DND-41 (cell line): ENCODE measurements at places on chromosomes 12 and 14.
A peak's percentile ranks its signal among the peaks of the same experiment; 100 is the strongest.

DNA sequence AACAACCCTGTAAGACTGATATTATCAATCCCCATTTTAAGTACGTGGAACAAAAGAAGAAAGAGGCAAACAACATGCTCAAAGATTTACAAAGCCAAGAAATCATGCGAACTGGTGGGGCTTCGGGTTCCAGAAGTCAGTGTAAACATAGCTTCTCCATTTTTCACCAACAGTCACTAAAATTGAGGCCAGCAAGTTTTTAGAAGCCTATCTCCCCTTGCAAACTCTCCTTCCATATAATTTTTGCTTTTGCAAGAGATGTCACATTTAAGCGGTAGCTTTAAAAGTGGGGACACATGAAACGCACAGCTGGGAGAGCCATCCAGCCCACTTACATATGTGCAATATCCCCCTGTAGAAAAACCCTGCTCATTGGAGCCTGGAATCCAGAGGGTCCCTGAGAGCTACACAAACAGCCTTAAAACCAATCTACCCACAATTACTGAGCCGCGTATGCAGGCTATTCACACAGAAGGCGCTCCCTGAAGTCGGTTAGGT is 797 bp downstream of the SLC11A2 start:
- DNase-seq: no peak

DNA sequence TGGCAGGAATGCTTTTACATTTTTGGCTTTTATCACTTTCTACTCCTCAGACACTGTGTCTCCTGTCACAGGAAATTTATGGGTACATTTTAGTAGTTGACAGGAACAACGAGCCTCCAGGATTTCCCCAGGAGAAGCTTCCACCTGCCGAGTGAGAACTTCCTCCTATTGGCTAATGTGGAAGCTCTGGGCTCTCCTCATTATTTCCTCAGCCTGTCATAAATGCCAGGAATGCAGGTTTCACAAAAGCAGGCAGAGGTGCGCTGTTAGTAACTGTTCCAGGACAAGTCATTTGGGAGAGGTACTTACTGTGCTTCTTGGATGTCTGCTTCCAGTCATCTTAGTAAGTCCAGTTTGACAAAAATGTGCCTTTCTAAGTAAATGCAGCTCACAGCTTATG is 19.1 kb upstream of the DCP1B start:
- DNase-seq: no peak

DNA sequence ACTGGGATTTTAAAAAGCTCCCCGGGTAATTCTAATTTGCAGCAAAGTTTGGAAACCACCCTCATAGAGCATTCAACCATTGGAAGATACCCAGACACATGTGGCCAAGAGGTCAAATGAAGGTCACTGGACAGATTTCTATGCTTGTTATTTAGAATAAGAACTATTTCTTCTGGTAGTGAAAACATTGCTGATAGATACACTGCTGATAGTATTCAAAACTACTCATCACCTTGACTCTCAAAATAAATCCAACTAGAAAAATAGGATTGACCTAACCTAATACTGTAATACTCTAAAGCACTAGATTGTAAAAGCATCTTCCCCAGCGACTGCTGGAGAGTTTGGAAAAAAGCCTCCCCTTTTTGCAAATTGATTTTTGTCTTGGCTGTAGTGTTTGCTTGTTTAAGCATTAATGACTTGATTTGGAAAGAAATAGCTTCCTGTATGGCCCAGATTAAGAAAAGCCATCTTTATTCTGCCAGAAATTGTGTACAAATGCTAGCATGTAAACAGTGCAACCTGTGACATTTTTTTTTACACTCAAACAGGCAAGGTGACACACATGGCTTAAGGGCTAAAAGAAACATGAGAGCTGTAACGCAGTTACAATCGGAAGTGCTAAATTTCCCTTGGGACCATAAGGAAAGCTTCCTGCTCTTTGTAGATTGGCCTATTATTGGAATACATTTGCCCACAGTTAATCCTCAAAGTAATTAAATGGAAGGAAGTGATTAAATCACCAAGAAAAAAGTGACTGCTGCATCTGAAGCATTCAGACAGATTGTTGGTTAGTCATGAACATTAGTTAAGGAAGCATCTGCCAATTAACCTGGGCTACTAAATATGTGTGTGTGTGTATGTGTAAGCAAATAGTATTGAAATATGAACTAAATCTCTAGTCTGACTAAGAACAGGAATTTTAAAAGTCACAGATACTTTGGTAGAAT is 356.5 kb upstream of the ATP2B1 start:
- DNase-seq: no peak

- no peak for DNase-seq
These were observed 43.7 kb downstream of the DEGS2 start for GRCh38 chr14:100115726-100116125.

- DNase-seq: no peak
These were observed 116.4 kb downstream of the NTN4 start for GRCh38 chr12:95674163-95674562.

- DNase-seq: no peak
These were observed 159.4 kb upstream of the GSC start for GRCh38 chr14:94929354-94929753.

DNA sequence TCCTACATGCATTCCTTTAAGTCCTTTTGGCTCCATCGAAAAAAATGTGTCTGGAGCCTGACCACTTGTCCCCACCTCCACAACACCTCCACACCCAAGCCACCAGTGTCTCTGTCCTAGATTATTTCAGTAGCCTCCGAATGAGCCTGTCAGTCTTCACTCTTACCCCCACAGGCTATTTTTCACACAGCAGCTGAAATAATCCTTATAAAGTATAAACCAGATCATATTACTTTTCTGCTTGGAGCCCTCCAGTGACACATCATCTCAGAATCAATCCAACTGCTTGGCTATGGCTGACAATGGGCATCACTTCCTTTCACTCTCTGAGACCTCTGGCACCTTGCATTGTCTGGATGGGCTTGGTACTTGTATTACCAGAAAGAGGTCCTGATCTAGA is 44.9 kb downstream of the BBS10 start:
- no peak for DNase-seq

DNA sequence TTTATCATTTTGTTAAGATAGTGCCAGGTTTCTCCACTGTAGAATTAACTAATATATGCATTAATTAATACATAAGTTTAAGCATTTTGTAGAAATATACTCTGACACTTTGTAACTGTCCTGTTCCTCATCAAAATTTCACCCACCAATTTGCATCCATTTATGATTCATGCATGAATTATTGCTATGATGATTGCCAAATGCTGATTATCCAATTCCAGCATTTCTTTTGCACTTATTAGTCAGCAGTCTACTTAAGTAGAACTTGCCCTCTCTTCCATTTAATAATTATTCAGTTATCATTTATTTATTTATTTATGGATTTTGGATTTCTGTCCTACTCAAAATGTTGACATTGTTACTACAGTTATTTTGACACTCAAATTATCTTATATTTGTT is 72.2 kb downstream of the SLC6A15 start:
- no peak for DNase-seq

GRCh38 chr12:28027947-28028724 is 55.6 kb upstream of the PTHLH start:
- DNase-seq: peak; percentile 42

DNA sequence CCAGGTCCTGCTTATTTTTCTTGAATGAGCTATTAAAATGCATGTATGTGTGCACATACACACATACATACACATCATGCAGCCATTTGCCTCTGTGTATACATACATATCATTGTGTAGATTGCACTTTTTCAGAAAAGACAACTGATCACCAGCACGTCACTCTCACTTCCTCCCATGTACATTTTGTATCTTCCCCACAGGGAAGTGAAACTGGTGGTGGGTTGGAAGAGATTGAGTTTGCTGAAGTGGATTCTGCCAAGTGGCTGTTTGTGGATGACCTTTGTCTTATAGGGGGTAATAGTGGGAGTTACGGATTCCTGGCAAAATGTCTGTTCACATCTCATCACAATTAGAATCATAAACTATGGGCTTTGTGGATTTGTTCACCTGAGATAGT is 448.6 kb downstream of the RAD51B start:
- no peak for DNase-seq

DNA sequence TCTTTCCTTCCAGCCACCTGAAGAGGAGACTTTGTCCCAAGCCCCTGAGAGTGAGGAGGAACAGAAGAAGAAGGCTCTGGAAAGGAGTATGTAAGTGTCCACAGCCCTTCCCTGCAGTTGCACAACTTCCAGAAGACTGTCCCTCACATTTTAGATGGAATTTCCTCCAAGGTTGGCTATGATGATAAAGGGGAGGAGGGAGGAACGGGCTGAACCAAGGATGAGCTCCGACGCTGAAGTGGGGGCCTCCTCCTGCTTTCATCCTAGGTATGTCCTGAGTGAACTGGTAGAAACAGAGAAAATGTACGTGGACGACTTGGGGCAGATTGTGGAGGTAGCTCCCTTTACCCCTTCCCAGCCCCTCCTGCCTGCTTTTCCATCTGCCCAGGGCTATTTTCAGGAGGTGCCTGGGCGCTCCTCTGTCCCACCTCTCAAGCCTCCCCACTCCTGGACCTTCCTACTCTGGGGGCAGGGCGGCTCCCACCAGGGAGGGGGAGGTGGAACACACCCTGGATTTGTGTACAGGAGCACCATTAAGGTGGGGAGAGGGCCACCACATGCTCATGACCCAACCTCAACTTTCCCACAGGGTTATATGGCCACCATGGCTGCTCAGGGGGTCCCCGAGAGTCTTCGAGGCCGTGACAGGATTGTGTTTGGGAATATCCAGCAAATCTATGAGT is 2.3 kb downstream of the ARHGEF25 start:
- no peak for DNase-seq

DNA sequence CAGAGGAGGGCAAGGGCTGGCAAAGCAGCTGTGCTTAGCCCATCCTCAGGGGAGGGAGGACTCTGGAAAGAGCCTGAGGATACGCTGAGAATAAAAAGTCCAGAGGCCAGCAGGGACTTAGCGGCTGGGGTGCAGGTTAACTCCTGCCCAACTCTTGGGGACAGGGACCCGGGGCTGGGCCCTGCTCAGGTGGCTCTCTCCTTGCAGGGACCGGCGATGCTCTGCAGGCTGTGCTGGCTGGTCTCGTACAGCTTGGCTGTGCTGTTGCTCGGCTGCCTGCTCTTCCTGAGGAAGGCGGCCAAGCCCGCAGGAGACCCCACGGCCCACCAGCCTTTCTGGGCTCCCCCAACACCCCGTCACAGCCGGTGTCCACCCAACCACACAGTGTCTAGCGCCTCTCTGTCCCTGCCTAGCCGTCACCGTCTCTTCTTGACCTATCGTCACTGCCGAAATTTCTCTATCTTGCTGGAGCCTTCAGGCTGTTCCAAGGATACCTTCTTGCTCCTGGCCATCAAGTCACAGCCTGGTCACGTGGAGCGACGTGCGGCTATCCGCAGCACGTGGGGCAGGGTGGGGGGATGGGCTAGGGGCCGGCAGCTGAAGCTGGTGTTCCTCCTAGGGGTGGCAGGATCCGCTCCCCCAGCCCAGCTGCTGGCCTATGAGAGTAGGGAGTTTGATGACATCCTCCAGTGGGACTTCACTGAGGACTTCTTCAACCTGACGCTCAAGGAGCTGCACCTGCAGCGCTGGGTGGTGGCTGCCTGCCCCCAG is 2.8 kb downstream of the B3GNT4 start:
- no peak for DNase-seq

DNA sequence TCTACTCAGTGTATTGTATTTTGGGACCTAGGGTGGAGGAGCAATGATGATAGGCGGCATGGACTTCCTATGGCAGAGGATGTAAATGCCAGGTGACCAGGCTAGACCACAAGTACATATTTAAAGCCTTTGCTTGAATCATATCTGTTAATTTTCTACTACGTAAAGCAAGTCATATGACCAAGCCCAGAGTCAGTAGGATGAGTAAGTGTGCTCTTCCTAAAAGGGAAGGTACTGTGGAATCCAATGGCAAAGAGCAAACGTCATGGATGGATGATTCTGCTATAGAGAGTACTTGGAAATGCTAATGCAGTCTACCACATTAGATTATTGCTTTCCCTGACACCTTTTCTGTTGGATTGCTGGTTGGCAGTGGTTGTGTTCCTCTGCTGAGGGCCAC is 16.8 kb downstream of the GPATCH2L start:
- no peak for DNase-seq

DNA sequence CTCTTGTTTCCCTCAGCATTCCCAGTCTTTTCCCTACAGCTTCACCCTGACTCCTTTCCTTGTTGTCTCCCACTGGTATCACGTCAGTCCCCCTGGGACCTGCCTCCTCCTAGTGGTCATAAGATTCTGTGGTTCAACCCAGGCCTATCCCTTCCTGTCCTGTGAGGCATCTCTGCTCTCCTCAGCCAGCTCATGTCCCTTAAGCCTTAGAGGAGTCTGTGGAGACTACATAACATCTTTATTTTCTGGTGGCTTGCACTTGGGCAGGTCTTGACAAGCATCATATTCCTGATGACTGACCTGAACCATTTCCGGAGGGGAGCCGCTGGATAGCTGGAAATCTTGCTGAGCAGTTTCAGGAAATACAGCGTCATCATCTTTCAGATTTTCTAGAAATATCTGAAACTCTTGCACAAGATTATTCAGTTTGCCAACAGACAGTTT is 688 bp downstream of the C12orf71 start:
- no peak for DNase-seq

- no peak for DNase-seq
These were observed 10.2 kb downstream of the RCOR1 start for GRCh38 chr14:102602421-102603292.

DNA sequence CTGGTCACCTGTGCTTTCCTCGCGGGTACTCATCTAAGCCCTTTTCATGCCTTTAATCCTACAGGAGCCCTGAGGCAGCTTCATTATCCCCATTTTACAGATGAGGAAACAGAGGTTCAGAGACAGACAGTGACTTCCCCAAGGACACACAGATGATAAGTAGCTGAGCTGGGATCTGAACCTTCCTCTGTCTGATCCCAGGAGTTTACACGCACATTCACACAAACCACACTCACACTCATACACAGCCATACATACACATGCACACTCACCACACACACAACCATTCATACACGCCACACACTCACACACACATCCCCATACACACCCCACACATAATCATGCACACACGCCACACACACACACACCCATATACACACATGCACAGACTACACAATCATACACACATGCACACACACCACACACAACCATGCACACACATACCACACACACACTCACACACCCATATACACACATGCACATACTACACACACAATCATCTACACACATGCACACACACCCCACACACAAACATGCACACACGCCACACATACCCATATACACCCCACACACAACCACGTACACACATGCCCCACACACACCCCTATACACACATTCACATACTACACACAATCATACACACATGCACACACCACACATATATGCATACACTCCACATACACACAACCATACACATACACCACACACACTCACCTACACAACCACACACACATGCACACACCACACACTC is 2.7 kb downstream of the TMEM119 start:
- no peak for DNase-seq

GRCh38 chr12:95582230-95583058 is 31.2 kb upstream of the USP44 start:
- DNase-seq: no peak
